ENCODE measurements at places on chromosomes 12 and 14. TPM values are rescaled to one million over a fixed set of nuclear protein-coding genes. Genes with fewer than 3 reads are reported as not detected.

Gene ITPR2
- polyA plus RNA-seq: 14.1 TPM

Gene BIN2
- 3.0 TPM for polyA plus RNA-seq

Gene SMCO3
- polyA plus RNA-seq: 2.9 TPM

Gene TPPP2
- polyA plus RNA-seq: 3.3 TPM

Gene RNASE3
- polyA plus RNA-seq: 0.66 TPM

Gene TOGARAM1
- 38.7 TPM for polyA plus RNA-seq

Gene DNAH10
- polyA plus RNA-seq: 7.3 TPM

Gene WDR89
- 18.6 TPM for polyA plus RNA-seq

Data from left renal cortex interstitium (tissue), 4 donors.